Posterior vena cava (tissue), 2 donors: ENCODE measurements at places on chromosomes 13 and 19.

GRCh38 chr19:13010992-13011652 lies 15.8 kb downstream of the NFIX start:
- DNase-seq = no peak

DNA sequence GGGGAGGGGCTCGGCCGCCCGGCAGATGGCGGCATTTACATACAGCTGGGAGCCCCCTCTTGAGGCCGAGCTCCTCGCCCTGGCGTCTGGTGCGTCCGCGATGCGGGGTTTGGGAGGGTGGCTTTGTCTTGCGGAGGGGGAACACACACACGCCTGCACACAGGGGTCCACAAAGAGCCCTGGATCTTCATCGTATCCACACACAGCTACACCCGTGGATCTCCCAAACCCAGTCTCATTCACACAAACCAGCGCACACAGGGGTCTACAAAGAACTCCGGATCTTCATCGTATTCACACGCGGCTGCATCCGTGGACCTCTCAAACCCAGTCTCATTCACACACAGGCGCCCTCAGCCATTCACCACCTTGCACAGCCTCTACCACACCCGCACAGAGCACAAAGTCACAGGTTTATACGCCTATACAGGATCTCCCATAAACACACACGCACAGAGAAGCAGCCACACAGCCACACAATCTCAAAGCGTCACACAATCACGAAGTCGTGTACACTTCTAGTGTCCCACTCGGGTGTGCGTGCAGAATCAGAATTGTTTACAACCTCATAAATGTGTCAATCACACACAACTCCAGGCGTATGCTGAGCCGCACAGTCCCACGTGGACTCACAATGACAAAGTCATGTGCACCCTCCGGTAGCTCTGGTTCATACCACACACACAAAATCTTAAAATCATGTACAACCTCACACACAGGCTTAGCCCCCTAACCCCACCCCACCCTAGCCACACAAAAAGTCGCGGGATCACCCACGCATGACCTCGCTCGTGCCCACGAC lies 550 bp upstream of the DLL3 start:
- DNase-seq = no peak

DNA sequence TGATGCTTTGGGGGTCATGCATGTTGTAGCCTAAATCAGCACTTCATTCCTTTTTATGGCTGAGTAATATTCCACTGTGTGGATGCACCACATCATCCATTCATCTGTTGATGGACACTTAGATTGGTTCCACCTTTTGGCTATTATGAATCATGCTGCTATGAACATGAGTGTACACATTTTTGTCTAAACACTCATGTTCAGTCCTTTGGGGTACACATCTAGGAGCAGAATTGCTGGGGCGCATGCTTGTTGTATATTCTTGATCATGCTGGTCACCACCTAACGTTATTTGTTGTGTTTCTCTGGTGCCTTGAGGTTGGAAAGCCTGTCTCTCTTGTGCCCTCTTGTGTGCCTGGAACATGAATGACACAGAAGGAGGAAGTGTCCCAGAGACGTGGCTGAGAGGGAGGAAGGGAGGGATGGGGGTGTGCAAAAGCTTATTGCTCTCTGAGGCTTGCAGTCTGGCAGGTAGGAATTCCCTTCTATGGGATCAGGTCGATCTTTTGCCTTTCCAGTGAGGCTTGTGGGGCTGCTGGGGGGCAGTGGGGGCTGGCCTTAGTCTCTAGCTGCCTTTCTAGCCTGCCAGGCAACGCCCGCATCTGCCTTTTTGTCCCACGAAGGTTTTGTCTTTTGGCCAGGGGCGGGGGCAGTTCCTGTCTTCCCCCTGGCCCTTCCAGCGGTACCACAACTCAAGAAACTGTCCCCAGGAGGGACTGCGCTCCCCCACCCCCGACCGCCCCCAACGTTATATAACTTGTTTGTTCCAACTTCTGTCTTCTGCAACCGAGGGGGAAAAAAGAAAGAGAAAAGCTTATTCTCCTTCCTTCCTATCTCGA lies 7.6 kb downstream of the KLHL26 start:
- DNase-seq = no peak

- no peak for DNase-seq
These were observed 10.7 kb downstream of the RFXAP start for GRCh38 chr13:36829753-36830152.

- no peak for DNase-seq
These were observed 11.5 kb downstream of the MPHOSPH8 start for GRCh38 chr13:19645000-19645399.
